ENCODE measurements at places on chromosomes 4 and X. TPM values are rescaled to one million over a fixed set of nuclear protein-coding genes. Genes with fewer than 3 reads are reported as not detected.

Gene EDNRA
- 10.5 TPM for total RNA-seq

Gene RAB9A
- total RNA-seq: 17.2 TPM

Gene NAP1L2
- 26.5 TPM for total RNA-seq

Gene FBXO8
- total RNA-seq: 32.1 TPM

Gene ARX
- not detected for total RNA-seq
